ENCODE measurements at places on chromosomes 3 and 15. TPM values are rescaled to one million over a fixed set of nuclear protein-coding genes. Genes with fewer than 3 reads are reported as not detected.

- no peak for DNase-seq
Observed at GRCh38 chr15:52699457-52699856, 20.3 kb upstream of the ATOSA start.

GRCh38 chr3:15743587-15744009 lies 54.2 kb downstream of the ANKRD28 start:
- no peak for DNase-seq

DNA sequence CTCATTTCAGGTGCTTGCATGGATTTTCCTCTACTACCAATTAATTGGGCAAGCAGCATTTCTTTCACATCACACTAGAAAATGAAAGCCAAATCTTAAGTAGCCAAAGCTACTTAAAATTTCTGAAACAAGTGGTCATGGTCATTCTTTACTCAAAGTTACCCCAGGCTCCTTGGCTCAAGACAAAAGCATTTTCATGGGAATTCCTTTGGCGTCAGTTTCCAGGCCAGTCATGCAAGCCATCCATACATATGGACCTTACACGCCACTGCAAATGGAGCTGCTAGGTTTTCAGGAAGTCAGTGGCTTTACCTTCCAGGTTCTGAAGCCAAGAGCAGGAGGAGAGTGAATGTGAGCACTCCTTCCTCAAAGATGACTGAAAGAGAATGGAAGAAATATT lies 83.7 kb upstream of the IL12A start:
- no peak for DNase-seq

DNA sequence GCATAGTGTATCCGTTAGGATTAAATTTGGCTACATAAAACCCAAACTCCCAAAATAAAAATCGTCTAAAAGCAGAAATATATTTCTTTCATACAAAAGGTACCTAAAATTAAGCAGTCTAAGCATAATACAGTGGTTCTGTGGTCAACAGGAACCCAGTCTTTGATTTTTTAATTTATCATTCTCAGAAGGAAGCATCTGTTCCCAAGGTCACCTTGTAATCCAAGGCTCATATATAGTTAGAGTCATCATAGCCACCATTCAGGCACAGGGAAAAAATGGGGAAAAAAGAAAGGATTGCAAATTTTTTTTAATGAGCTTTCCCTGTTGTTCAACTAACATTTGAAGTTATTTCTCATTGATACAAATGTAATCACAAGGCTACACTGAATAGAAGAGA lies 983.2 kb downstream of the PLOD2 start:
- DNase-seq: no peak

- DNase-seq: no peak
Observed at GRCh38 chr3:134877788-134878187, 82.7 kb downstream of the EPHB1 start.

- no peak for DNase-seq
Observed at GRCh38 chr3:169072494-169072893, 591.0 kb downstream of the MECOM start.

DNA sequence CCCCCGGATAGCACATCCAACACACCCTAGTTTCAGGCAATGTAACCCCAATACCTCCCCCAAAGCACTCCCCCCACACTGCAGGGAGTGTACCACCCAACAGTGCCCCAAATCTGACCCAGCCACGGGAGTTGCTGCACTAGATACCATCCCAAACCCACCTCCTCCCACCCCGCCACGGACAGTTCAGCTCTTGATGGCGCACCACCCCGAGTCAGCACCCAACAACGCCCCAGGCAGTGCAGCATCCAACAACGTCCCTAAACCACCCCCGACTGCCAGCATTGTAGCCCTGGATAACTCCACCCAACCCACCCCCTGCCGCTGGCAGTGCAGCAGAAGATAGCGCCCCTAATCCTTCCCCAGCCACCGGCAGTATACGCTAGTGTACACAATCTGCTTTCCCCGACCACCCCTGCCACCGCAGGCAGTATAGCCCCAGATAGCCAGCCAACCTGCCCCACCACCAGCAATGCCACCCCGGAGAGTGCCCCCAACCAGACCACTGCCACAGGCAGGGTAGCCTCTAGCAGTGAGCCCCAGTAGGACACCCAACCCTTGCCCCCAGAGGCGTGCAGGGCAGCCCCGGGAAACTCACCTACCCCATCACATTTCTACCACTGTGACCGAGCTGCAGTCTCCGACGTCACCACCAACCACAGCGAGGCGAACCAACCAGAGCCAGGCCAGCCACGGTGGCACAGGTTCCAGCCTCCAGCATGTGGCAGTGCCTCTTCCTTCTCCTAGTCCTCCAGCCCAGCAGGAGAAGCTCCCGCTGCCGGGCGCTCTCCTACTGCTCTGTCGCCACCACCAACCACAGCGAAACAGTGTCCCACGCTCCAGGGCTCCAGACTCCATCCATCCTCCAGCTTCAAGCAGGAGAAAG lies 178.1 kb downstream of the POTEB3 start:
- peak; percentile 81 for DNase-seq

GRCh38 chr3:178392511-178392926 lies 143.7 kb upstream of the KCNMB2 start:
- no peak for DNase-seq

DNA sequence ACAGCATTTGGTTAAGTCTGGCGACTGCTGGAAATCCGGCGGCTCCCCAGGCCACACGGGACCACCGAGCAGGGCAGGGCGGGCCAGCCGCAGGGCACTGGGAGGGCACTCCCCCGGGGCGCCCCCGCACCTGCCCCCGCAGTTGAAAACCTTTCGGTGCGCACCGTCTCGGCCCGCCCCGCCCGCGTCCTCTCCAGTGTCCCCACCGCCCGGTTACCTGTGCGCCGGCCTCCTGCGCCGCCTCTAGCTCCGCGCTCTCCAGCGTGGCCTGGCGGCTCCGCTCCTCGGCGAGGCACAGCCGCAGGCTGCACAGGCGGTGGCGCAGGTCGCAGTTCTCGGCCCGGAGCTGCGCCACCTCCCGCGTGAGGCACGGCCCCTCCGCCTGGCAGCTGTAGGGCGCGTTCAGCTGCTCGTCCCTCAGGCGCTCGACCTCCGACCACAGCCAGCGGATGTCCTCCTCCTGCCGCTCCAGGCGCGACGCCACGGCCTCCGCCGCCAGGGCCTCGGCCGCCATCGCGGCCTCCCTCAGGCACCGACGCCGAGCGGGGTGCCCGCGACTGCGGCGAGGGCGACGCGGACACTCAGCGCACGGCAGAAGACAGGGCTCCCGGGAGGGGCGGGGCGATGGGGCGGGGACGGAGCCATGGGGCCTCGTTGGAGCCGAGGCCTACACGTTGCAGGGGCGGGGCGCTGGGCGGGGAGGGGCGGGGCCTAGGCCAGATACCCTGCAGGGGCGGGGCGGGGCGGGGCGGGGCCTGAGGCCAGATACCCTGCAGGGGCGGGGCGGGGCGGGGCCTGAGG lies at the start of gene TARS3:
TSS of gene TARS3 (minus strand) at position 600 of the 801 bp plus-strand sequence. CDS start at position 514, 86 bp downstream.
- DNase-seq: peak; percentile 99

DNA sequence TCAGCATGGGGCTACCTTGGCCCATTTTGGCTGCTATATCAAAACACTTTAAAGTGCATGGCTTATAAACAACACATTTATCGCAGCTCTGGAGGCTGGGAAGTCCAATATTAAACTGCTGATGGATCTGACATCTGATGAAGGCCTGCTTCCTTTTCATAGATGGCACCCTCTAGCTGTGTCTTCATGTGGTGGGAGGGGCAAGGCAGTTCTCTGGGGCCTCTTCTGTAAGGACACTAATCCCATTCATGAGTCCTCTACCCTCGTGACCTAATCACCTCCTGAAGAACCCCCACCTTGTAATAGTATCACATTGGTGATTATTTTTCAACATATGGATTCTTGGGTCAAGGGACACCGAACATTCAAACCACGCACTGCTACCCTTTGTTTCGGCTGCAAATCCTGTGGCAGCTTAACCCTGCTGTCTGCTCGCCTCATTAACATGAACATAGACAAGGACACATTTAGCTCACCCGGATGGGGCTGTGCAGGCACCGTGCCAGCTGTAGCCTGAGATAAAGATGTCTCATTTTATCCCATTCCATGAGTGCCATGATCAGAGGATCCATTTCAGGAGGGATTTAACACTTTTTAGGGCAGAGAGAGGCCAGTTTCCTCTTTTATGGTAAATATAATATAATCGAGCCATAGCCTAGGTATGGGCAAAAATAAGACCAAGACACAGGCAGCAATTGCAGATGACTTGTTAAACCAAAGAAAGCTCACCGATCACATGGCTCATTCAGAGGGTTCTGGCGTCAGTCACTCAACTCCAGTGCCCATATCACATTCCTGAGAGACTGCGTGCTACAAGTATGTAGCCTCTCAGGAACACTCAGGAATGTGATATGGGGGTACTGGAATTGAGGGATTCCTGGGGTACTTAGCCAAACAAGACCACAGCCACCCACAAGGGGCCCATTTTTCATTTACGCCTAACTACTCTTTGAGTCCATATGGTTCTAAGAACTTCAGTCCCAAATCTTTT lies 251.1 kb upstream of the ST8SIA2 start:
- peak; percentile 33 for DNase-seq

- no peak for DNase-seq
Observed at GRCh38 chr15:90059208-90059985, 42.9 kb downstream of the IDH2 start.

GRCh38 chr15:48559285-48559684 lies 86.2 kb downstream of the FBN1 start:
- no peak for DNase-seq

- no peak for DNase-seq
Observed at GRCh38 chr15:42919308-42919707, 1.3 kb downstream of the TTBK2 start.

DNA sequence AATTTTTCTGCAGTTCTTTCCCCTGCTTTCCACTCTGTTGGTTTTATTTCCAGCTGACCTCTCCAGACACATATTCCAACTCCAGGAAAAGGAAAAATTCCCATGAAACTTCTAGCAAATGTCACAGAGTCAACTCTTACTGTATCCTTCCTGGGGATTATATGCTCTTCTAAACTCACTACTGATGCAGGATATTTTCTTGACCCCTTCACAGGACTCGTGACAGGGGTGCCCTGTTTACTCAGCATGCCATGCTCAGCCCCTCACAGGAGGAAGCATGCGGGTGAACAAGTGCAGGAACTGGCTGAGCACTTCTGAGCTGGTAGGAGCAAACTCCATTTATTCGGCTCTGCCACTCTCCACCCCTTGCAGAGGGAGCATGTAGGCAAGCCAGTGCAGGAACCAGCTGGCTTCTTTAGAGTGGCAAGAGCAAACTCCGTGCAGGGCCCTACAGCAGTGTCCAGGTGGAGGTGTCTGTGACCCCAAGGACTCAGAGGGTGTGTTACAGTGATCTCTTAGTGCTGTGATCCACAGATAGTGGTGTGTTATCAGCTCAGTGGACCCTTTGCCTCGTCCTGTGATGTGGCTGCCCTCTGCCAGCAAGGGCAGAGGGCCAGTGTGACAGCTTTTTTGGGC lies 413.6 kb upstream of the GRM7 start:
- DNase-seq: no peak

- peak; percentile 57 for DNase-seq
Observed at GRCh38 chr3:174931473-174932353, 72.6 kb downstream of the NAALADL2 start.

- peak; percentile 41 for DNase-seq
Observed at GRCh38 chr3:192825657-192826200, 91.9 kb downstream of the MB21D2 start.

GRCh38 chr15:55003965-55004873 lies 192.5 kb downstream of the RSL24D1 start:
- DNase-seq: peak; percentile 7

DNA sequence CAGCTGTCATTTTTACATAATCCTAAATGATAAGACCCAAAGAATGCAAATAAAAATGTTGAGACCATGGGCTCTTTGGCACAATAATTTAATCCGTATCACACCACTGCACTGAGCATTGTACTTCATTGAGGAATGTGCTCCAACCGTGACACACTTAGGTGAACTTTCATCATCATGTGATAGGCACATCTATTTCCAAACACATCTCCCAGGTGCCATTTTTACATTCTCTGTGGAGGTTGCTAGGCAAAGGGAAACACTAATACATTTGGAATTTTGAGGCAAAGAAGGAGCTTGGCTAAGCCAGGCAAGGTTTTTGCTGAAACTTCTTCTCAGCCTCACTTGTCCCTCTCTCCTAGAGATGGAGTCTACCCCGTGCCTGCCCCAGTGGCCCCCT lies 68.7 kb downstream of the LRTM1 start:
- DNase-seq: no peak

- no peak for DNase-seq
Observed at GRCh38 chr3:175238801-175239200, 379.7 kb downstream of the NAALADL2 start.

DNA sequence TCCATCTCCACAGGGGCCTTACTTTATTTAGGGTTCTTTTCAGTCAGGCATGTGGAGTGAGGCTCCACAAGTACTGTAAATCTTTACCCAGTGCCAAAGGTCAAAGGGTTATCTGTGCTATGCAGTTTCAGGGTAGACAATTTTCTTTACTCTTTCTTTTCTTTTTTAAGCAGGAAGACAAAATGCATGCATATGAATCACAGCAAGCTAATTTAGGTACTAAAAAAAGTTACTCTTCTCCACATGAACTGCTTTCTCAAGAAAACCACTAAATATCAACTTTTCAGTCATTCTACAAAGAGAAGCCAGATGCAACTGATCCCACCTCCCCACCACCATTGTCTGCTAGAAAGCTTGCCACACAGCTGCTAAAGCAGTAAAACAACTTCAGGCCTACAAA lies 73.3 kb upstream of the PYGO1 start:
- peak; percentile 11 for DNase-seq

GRCh38 chr3:35439663-35440062 lies 199.7 kb upstream of the ARPP21 start:
- no peak for DNase-seq

- no peak for DNase-seq
Observed at GRCh38 chr15:60457985-60458384, 21.0 kb downstream of the ICE2 start.

DNA sequence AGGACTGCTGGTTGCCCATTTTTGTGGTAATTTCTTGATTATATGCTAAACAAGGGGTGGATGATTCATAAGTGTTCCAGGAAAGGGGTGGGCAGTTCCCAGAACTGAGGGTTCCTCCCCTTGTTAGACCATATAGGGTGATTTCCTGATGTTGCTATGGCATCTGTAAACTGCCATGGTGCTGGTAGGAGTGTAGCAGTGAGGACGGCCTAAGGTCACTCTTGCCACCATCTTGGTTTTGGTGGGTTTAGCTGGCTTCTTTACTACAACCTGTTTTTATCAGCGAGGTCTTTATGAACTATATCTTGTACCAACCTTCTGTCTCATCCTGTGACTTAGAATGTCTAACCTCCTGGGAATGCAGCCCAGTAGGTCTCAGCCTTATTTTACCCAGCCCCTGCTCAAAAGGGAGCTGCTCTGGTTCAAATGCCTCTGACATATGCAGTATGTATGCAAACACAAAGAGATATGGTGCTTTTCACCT lies 46.2 kb downstream of the C3orf38 start:
- DNase-seq: no peak

GRCh38 chr3:4531478-4532025 lies 38.4 kb downstream of the ITPR1 start:
- DNase-seq: no peak

GRCh38 chr3:158443632-158444031 lies 127.4 kb upstream of the MLF1 start:
- no peak for DNase-seq

- no peak for DNase-seq
Observed at GRCh38 chr3:136114421-136114820, 81.7 kb downstream of the MSL2 start.

SLC38A3 gene
- 5.6 TPM for polyA plus RNA-seq

LRRC49 gene
- polyA plus RNA-seq: 20.1 TPM

TMC3 gene
- 0.24 TPM for polyA plus RNA-seq

FETUB gene
- not detected for polyA plus RNA-seq

ST3GAL6 gene
- 23.0 TPM for polyA plus RNA-seq

CLDN18 gene
- polyA plus RNA-seq: 62.9 TPM

FOXB1 gene
- polyA plus RNA-seq: not detected

SERPINI1 gene
- 9.8 TPM for polyA plus RNA-seq

HRG gene
- 0.06 TPM for polyA plus RNA-seq

STAB1 gene
- polyA plus RNA-seq: 48.0 TPM

DPPA2 gene
- polyA plus RNA-seq: not detected

DHFR2 gene
- polyA plus RNA-seq: 10.1 TPM

Data from left lung (tissue), 14 donors.